ENCODE measurements at places on chromosomes 12 and 14.

DNA sequence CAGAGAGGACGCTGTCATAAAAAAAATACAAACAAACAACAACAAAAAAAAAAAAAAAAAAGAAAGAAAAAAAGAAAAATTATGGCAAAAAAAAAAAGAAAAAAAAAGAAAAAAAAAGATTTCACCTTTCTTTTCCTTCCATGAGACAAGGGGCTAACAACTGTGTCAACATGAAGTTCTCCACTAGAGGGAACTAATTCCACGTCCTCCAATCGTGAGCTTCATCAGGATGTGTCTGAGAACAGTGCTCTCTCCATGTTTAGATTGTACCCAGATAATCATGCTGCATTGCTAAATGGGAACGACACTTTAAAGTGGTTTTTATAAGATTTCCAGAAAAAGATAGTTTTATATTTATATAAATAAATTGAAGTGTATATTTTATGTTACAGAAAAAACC, 96.2 kb upstream of the PTPRB start:
- DNase-seq: peak; percentile 57

DNA sequence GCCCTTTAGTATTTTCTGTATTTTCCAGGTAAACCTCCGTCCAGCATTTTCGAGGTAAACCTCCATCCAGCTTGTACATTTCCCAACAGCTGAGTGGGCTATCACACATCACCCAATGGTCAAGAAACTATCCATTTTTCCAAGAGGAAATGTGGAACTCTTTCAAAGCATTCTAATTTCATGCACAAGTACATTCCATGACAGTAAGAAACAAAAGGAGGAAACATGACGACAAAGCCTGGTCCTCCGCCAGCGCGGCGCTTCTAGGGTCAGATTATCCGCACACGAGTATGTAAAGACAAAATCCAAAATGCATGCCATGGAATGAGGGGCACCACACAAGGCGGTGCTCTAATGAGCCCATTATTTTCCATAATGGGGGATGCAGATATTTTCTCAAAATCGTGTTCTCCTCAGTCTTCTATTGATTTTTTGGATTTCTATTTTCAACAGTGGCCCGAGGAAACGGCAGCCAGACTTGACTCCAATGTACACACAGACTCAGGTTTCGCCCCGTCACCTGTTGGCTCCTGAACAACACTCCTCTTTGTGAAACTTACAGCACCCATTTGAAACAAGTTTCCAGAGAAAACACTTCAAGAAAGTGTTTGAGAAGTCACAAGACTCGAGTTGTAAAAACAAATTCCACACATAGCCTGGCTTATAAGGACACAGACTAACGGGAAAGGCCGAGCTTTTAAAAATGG, 107.4 kb downstream of the PRICKLE1 start:
- DNase-seq: peak; percentile 34

- peak; percentile 78 for DNase-seq
These were observed 224.8 kb downstream of the SLC16A7 start for GRCh38 chr12:59820594-59821011.

- DNase-seq: peak; percentile 18
These were observed 598.4 kb downstream of the RPL10L start for GRCh38 chr14:46053221-46053620.

- DNase-seq: no peak
These were observed 111.7 kb downstream of the EFCAB11 start for GRCh38 chr14:89842837-89843236.

GRCh38 chr12:118150625-118151024, 14.7 kb downstream of the PEBP1 start:
- no peak for DNase-seq

GRCh38 chr12:55724226-55724939, 4.2 kb downstream of the RDH5 start:
- peak; percentile 69 for DNase-seq

DNA sequence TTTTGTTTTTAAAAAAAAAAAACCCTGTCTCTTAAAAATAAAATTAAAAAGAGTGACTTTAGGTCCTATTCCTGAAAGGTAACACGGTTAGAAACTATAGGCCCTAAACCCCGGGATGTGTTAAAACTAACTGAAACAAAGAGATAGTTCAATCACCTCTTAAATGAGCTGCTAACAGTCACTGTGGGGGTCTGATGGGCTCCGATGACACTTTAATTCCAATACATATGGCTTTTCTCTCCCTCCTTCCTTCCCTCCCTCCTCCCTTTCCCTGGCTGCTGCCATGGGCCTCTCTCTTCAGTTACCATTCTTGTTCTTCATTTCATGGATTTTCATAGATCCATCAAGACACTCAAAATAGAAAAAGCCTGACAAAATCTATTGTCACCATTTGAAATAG, 76.6 kb downstream of the RNF34 start:
- DNase-seq: no peak

GRCh38 chr12:12249216-12250050, 17.4 kb downstream of the LRP6 start:
- DNase-seq: no peak

- DNase-seq: peak; percentile 8
These were observed 44.4 kb upstream of the PLEKHA5 start for GRCh38 chr12:19085090-19085489.

- no peak for DNase-seq
These were observed 4.7 kb downstream of the MAP3K9 start for GRCh38 chr14:70804556-70805162.

DNA sequence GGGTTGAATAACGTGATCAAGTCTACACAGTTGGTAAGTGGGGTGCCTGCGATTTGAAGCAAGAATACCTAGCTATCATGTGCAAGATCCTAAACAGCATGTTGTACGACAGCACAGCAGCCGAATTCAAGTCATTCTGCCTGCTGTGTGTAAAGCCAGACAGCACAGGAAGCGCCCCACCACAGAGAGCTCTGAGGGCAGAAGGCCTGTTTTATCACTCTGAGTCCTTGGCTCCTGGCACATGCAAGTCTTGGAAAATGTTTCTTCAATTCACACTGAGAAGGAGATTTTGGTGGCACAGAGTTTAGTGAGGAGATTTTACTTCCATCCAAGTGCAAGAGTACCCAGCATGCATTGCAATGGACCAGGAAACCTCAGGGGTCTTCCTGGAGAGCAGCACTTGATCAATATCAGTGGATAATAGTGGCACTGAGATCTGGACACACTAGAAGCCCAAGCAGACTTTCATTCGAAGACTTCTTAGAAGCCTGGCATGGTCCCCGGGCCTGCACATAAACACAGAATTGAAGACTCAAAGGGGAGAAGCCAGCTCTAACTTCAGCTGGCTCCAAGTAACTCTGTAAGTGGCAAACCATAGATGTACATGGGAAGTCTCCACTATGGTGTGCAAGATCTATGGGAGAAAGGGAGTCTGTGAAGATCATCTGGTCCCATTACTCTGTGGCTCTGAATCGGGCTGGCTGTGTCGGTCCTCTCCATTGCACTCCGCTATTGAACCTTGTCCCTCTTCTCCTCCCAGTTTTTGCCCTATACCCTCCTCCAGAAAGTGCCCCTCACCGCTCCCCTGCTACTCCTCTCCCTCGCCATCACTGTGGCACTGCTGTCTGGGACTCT, 1.5 kb upstream of the KRT1 start:
- DNase-seq: no peak

- peak; percentile 80 for DNase-seq
These were observed at the start of gene RASSF3 for GRCh38 chr12:64610079-64610659. TSS of gene RASSF3 (plus strand) at chr12:64610495. CDS start at chr12:64610633, 138 bp downstream.

DNA sequence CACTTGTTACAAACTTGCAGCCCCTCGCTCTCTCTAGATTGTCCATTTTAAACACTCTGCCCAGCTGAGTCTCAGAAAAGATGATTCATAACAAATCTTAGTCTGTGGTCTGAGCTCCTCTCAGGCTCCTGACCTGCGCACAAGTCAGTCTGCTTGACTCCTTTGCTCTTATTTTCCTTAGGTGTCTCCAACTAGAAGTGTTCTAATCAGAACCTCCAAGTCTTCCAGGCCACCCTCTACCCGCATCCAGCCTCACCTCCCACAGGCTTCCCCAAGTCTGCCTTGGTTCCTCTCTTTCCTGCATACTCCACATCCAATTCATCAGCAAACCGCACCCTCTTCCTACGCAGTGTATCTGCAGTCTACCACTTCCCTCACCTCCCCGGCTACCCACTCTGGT, 42.4 kb upstream of the BDKRB2 start:
- DNase-seq: peak; percentile 55

DNA sequence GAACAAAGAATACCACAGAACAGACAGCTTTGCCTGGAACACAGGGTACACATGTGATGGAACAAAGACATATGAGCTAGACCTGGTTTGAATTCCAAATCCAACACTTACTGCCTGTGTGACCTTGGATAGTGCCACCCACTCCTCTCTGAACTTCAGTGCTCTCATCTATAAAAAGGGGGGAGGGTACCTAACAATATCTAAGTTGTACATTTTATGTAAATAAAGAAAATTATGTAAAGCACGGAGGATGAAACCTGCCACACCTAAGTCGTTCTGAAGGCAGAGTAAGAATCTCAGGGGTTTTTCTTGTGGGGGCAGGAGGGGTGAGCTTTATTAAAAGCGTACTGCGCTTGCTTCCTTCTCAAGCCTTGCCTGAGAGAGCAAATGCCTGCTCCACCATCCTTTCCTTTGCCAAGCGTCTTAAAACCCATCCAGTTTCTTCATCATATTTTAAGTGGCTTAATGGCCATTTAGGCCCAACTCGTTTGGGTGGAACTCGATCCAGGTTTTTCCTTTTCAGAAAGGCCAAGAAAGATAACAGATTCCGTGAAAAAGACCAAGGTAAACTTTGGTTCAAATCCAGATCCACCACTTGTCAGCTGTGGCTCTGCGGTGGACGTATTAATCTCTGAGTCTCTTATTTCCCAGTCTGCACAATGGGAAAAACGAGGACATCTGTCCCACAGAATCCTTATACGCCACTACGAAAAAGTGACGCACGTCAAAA, 946 bp downstream of the DDX24 start:
- peak; percentile 58 for DNase-seq

- DNase-seq: no peak
These were observed 14.6 kb downstream of the ACTR6 start for GRCh38 chr12:100215209-100215608.

- DNase-seq: no peak
These were observed 38.4 kb downstream of the MLXIP start for GRCh38 chr12:122116707-122117535.

GRCh38 chr12:47473091-47473490, 232.7 kb downstream of the RPAP3 start:
- no peak for DNase-seq

DNA sequence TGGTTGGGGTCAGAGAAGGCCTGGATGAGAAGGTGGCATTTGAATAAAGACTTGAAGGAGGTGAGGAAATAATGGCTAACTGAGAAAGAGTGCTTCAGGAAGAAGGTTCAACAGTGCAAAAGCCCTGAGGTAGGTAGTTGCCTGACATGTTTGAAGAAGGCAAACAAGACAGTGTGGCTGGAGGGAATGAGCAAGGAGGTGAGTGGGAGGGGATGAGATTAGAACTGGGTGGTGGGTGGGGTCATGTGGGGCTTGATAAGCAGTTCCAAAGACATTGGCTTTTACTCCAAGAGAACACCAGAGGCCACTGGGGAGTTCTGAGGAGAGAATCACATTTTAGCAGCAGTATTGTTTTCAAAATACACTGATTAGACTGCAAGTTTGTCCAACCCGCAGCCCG, 50.5 kb downstream of the HSPB8 start:
- DNase-seq: no peak

DNA sequence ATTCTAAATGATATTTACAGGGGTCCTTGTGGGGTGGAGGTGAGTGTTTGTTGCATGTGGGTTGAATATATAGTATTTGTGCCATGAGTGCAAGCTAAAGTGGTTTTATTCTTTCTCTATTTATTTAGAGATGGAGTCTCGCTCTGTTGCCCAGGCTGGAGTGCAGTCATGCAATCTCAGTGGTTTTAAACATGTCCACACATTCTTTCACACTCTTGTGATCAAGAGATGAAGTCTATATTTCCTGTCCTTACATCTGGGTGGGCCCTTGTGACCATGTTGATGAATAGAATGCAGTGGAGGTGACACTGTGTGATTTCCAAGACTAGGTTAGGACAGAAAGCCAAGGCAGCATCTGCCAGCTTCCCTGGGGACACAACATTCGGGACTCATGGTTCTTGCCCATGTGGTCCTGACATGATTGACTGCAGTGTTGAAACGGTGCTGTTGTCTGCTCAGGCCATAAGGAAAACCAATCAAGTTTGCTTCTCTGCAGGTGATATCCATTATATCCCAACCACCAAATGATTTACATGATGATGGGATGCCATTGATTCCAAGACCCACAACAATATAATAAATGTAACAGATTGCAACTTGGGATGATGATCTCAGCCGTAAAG, 172.6 kb downstream of the SUDS3 start:
- no peak for DNase-seq

DNA sequence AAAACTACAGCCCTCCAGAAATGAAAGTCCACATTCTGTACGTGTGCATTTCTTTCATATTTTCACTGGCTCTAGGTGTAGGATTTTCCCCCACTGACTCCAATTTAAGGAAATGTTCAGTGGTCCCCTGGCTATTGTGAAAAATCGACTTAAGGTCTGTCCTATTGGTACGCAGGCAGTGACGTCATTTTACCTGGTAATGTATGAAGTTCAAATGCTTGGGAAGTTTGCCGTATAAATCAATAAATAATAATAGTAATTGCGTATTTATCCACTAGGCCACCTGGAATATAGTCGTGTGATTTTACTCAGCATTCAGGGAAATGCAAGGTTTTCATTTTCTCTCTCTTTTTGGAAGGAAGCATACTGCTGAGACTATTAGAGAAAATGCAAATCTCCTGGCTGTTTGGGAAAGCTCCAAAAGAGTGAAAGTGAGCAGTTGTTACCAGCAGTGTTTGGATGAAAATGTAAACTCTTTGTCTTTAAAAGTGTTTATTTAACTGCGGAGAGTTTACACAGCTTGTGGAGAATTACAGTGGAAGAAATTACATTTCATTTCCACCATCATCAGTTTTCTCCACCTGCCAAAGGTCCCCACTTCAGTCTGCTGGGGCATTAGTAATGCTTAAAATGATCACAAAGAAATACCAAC, 107.0 kb downstream of the EXOC5 start:
- DNase-seq: no peak
